Inflammatory macrophage treated with lipopolysaccharide for 4 hours (primary cell): ENCODE measurements at places on chromosomes 13 and 19.

GRCh38 chr19:19591133-19591825 is 27.2 kb downstream of the PBX4 start:
- DNase-seq = peak; percentile 98

DNA sequence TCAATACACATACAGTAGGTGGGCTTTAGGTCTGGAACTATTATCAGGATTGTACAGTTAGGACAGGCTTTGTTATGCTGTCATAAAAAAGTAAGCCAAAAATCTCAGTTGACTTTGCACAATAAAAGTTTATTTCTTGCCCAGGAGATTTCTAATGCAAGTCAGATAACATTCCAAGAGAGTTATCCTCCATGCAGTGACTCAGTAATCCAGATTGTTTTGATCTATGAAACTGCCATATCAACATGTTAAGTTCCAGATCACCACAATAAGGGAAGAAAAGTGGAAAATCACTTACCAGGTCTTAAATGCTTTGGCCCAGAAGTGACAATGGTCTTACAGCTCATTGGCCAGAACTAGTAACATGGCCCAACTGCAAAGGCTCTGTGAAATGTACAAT is 636.2 kb upstream of the KLF12 start:
- DNase-seq = no peak

DNA sequence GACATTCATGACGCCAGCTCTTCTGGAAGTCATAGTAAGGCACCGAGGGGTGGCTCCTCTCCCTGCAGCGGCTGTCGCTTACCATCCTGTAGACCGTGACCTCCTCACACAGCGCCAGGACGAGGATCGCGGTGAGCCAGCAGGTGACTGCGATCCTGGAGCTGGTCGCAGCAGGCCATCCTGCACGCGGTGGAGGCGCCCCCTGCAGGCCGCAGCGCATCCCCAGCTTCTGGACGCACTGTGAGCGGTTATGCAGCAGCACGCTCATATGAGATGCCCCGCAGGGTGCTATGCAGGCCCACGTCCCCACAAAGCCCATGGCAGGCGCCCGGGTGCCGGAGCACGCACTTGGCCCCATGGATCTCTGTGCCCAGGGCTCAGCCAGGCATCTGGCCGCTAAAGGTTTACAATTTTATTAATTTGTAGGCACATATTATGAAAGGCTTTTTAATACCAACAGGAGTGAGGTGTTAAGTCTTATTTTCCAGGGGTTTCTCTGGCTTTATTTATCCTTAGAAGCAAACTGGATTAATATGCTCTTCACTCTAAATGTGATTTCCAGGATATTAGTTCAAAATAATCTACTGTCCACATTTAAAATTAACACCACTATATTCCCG is 35.6 kb upstream of the PSPC1 start:
- peak; percentile 9 for DNase-seq

- no peak for DNase-seq
These were observed 1.8 kb downstream of the TMEM259 start for GRCh38 chr19:1018932-1019615.

DNA sequence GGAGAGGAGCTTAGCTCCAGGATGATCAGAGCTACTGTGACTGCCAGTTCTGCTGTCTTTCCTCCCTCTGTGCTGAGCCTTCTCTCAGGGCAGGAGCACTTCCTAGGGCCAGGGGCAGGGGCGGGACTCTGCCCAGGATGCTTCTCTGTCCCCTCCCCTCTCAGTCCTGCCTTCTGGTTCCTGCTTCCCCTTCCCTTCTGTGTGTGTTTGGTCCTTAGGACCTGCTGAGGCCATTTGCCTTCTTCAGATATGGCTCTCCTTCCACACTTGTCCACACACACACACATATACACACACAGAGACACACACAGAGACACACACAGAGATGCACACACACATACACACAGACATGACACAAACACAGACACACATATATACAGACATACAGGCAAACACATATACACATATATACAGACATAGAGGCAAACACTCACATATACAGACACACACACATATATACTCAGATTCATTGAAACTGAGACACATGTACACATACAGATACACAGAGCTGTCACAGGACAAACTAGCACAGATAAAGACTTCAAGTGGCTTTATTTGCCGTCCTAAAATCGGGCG is 22.0 kb upstream of the CD177 start:
- no peak for DNase-seq

GRCh38 chr13:110319774-110320509 is 12.9 kb downstream of the COL4A2 start:
- DNase-seq = peak; percentile 18

DNA sequence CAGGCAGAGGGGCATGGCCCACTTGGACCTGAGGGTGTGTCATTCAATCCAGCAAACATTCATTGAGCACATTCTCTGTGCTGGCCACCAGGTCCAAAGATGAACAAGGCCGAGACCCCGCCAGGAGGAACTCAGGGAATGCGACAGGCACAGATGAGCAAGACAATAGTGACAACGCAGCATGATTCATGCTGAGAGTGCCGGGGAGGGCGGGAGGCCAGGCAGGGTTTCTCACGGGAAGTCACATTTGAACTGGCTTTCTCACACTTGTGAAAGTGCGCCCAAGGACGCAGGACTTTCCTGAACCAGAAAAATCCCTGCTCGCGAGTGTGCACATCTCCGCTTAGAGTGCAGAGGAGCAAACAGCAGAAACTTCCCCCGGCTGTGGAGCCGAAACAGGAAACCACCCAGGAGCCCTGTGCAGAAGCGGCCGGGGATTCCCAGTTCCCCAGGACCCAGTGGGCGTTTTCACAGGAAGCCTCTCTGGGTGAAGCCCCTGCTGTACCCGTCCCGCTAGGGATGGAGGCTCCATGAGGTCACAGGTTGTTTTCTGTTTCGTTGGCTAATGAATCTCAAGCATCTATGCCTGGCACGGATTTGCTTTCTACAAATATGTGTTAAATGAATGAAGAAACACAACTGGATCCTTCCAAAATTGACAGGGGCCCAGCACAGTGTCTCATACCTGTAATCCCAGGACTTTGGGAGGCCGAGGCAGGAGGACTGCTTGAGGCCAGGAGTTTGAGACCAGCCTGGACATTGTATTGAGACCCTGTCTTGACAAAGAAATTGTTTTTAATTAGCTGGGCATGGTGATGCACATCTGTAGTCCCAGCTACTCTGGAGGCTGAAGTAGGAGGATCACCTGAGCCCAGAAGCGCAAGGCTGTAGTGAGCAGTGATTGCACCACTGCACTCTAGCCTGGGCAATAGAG is 68.4 kb upstream of the TM9SF2 start:
- DNase-seq = peak; percentile 99

- DNase-seq = peak; percentile 12
These were observed 54.0 kb upstream of the IRS2 start for GRCh38 chr13:109840201-109840892.

- DNase-seq = peak; percentile 13
These were observed 4.4 kb upstream of the COMP start for GRCh38 chr19:18795540-18795939.

GRCh38 chr13:103178986-103179943 is 113.0 kb upstream of the SLC10A2 start:
- DNase-seq = no peak

DNA sequence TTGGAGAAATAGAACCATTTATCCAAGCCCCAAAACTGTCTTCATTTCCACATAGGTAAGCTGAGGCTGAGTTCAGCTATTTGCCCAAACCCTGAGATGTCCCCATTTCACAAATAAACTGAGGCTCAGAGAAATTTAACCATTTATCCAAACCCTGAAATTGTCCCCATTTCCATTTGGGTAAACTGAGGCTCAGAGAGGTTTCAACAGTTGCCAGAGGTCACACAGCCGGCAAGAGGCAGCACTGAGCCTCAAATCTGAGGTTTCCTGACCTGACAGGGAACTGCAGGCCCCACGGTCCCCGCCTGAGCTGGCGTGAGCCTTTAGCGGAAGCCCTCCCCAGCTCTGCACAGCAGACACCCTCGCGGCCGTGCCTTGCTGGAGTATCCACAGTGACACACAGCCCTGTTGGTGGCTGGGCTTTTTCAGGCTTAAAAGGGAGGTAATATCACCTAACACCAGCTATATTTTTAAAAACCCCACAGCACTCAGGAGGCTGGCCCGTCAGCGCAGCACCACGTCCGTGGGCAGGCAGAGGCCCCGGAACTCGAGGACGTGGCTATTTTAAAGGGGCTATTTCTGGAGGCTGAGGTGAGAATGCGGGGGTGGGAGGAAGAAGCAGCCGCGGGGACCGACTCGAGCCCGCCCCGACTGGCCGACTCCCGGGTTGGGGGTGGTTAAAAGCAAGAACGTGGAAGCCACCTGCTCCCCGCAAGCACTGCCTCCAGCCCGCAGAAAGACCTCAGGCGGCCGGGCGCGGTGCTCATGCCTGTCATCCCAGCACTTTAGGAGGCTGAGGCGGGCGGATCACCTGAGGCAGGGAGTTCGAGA is 18.5 kb downstream of the PTPRS start:
- DNase-seq = no peak

- no peak for DNase-seq
These were observed 427.0 kb downstream of the UQCRFS1 start for GRCh38 chr19:28785971-28786370.

- no peak for DNase-seq
These were observed 1729.5 kb upstream of the SPRY2 start for GRCh38 chr13:82070416-82070815.

GRCh38 chr13:46622630-46623256 is 69.8 kb downstream of the LRCH1 start:
- DNase-seq = no peak

DNA sequence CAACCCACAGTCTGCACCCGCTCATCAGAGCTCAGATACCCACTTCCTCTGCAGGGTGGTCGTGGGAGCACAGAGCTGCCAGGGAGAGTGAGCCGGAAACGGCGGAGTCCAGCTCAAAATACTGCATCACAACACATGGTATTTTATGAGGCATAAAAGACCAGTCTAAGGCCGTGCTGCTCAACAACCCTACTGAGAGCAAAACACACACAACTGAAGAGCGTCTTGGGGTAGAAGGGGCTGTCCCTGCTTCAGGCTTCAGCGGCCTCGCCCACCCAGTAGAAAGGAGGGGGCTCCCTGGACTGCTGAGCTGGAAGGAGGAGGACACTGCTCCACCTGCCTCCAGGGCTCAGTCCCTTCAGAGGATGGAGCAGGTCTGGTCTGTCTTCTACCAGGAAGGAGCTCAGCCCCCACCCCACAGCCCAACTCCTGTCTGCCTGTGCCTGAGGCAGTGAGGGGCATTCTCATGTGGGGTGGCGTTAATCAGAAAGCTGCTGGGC is 36.9 kb downstream of the NAXD start:
- no peak for DNase-seq

DNA sequence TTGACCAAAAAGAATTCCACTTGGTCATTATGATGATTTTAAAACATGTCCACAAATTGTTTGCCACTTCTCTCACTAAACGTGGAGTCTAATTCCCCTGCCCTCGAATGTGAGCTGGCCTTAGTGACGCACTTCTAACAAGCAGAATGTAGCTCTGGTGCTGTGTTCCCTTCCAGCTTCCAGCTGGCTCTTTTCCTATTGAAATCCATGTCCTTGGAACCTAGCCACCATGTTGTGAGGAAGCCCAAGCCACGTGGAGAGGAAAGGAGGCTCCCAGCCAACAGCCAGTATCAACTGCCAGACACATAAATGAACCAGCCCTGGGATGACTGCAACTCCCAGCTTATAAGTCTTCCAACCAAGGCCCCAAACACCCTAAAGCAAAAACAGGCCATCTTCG is 23.6 kb upstream of the CEBPA start:
- DNase-seq = no peak

DNA sequence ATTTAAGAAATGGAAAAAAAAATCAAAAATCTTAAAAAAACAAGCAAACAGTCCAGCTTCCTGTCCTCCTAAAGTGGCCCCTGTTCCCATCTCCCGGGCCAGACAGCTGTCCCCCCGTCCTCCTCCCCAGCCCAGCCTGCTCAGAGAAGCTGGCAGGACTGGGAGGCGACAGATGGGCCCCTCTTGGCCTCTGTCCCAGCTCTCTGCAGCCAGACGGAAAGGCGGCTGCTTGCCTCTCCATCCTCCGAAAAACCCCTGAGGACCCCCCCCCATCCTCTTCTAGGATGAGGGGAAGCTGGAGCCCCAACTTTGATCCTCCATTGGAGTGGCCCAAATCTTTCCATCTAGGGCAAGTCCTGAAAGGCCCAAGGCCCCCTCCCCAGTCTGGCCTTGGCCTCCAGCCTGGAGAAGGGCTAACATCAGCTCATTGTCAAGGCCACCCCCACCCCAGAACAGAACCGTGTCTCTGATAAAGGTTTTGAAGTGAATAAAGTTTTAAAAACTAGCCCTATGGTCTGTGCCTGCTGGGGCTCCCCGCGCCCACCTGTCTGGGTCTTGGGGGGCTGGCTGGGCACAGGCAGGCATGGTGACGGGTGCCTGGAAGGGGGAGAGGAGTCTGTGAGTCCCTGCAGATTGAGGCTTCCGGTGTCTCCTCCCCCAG is 3.8 kb downstream of the GADD45GIP1 start:
- DNase-seq = no peak

DNA sequence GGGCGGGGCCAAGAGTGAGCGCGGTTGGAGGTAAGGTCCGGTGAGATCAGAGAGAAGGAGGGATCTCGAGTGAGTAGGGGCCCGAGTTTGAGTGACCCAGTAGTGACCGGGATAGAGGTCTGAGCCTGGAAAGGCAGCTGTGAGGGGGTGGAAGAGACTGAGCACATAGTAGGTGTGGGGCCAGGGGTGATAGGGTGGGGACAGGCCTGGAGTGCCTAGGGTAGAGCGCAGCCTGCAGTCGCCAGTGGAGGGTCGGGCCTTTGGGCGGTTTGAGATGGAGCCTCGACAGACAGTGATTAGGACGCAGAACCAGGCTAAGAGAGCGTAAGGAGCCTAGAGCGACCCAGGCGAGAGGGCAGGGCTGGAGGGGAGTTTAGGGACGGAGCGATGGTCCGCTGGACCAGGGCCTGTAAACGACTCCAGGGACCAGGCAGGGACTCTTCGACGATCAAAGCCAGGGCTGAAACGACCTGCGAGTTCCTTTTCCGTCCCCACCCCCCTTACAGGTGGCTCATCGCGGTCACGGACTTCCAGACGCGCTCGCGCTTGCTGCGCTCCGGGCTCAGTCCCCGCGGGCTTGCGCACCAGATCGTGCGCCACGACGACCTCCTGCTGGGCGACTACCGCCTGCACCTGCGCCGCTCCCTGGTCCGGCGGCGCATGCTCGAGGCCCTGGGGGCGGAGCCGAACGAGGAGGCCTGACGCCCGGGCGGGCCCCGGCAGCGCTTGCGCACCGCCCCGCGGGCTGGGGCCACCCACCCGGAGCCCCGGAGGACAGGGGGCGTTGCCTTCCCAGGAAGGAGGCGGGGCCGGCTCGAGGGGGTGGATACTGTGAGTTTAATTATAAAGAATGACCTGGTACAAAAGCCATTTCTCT is 9.4 kb downstream of the C19orf81 start:
- DNase-seq = peak; percentile 45

GRCh38 chr13:113507505-113508345 is 17.2 kb upstream of the DCUN1D2 start:
- peak; percentile 6 for DNase-seq

- no peak for DNase-seq
These were observed 47.0 kb downstream of the CBY2 start for GRCh38 chr13:45748941-45749759.

DNA sequence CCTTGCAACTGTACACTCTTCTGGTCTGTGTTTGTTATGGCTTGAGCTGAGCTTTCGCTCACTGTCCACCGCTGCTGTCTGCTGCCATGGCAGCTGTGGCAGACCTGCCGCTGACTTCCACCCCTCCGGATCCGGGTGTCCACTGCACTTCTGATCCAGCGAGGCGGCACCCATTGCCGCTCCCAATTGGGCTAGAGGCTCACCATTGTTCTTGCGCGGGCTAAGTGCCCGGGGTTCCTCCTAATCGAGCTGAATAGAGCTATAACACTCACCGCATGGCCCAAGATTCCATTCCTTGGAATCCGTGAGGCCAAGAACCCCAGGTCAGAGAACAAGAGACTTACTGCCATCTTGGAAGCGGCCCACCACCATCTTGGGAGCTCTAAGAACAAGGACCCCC is 2.2 kb upstream of the PSMC4 start:
- no peak for DNase-seq
